ENCODE measurements at places on chromosomes 6 and 20. TPM values are rescaled to one million over a fixed set of nuclear protein-coding genes. Genes with fewer than 3 reads are reported as not detected.

The ID1 gene
- 500 TPM for total RNA-seq

GRCh38 chr6:1958257-1958656 lies 287.1 kb downstream of the GMDS start:
- no peak for DNase-seq

DNA sequence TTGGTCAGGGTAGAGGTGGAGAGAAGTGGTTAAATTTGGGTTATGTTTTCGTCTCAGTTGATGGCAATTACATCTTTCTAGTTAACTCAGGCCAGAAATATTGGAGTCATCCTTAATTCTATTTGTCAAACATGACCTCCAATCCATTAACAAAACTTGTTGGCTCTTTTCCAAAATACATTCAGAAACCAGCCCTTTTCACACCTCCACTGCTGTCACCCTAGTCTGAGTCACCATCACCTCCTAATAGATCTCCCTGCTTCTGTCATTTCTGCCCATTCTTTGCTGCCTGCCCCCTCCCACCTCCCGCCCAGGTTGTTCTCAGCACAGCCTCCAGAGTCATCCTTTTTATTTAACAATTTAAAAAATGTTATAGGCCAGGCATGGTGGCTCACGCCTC lies 3.0 kb upstream of the ABCF1 start:
- no peak for DNase-seq

DNA sequence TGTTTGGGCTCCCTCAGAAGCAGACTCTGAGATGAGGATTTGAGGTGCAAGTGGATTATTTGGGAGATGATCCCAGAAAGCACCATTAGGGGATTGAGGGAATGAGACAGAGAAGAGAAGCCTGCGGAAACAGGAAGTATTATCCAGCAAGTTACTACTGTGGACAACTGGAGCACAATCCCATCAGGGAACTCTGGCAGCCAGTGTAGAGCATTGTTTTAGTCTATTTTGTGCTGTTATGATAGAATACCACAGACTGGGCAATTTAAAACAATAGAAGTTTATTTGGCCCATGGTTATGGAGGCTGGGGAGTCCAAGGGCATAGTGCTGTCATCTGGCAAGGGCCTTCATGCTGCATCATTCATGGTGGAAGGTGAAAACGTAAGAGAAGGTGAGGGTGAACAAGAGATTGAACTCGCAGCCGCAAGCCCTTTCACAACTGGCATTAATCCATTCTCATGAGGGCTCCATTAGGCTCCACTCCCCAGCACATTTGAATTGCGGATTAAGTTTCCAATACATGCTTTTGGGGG lies 43.5 kb upstream of the SLC9A8 start:
- no peak for DNase-seq

The CFAP61 gene
- 0.32 TPM for total RNA-seq

The VARS1 gene
- 16.7 TPM for total RNA-seq

DNA sequence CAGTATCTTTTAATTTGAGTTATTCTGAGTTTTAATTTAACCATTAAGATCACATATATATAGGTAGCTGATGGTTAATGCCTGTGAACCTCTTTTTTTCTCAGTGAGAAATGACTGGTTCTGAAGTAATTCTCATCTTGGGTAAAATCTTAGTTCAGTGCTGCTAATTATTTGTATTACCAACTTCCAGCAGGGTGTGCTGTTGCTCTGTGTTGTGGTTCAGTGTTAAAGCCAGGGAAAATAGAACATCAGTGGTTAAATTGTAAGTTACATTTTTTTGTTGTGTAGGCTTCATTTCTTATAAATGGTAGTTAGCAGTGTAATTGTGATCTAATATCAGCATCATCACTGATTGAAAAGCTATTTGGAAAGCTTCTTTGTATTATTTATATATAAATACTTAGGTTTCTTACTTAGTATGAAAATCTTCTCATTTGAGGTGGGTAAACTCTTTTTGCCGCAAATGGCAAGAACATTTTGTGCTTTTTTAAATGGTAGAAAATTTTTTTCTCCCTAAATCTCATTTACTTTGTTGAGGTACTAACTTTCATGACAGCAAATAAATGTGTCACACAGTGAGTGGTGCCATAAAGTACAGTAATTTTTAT lies 43.7 kb downstream of the CDC5L start:
- DNase-seq, result peak; percentile 49

The C20orf141 gene
- total RNA-seq, result not detected

GRCh38 chr6:115362234-115362633 lies 698.5 kb downstream of the FRK start:
- no peak for DNase-seq

- DNase-seq, result no peak
These were observed 811.9 kb downstream of the MAFB start for GRCh38 chr20:39876976-39877635.

The AK9 gene
- total RNA-seq, result 15.4 TPM
